Neural crest cell (in vitro differentiated cells): ENCODE measurements at places on chromosomes 7 and 10. TPM values are rescaled to one million over a fixed set of nuclear protein-coding genes. Genes with fewer than 3 reads are reported as not detected.

GRCh38 chr7:31095286-31096197 lies 43.4 kb downstream of the ADCYAP1R1 start:
- no peak for DNase-seq

DNA sequence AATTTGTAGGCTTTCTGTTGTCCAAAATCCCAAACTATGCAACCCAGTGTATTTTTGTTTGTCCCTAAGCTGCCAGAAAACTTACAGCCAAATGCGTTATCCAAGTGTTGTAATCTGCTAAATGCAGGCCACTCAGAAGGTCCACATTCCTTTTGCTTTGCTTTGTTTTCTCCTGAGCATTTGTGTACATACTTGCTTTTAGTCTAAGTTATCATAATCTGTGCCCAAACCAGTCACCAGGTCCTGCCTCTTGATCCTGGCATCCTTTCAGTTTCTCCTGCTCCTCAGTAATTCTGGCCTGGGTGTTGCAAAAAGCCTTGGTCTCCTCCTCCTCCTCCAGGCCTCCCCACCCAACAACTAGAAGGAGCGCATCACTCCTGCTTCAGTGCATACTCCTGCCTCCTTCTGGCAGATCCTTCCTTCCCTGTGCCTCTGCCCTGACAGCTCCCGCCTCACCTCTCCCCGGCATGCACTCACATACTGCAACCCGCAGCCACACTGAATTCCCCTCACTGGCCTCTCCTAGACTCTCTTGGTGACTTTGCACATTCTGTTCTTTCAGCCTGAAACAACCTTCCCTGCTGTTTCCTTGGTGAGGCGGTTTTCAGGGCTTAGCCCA lies 2.3 kb downstream of the DENND2A start:
- no peak for DNase-seq

DNA sequence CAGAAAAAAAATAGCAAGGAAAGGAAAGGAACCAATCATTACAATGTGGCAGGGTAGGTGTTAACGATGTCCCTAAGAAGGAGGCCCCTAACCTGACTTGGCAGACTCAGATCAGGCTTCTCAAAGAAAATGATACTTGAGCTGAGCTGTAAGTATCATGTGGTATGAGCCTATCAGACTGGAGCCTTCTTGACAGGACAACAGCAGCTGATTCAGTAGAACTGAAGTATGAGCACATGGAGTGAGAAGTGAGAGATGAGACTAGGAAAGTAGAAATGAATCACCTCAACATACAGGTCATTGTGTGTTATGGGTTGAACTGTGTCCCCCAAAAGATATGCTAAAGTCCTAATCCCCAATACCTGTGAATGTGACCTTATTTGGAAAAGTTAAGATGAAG lies 66.3 kb downstream of the MTERF1 start:
- no peak for DNase-seq

GRCh38 chr10:3339531-3339950 lies 167.0 kb upstream of the PITRM1 start:
- no peak for DNase-seq

GRCh38 chr10:1486841-1487687 lies 250.3 kb downstream of the ADARB2 start:
- no peak for DNase-seq

- DNase-seq, result no peak
Measured at GRCh38 chr10:77977934-77978333, 51.4 kb upstream of the DLG5 start.

- no peak for DNase-seq
Measured at GRCh38 chr10:110923856-110924493, 4.6 kb downstream of the SHOC2 start.

- DNase-seq, result no peak
Measured at GRCh38 chr7:141915565-141915964, 634 bp upstream of the OR9A4 start.

GRCh38 chr7:151086802-151087244 lies 548 bp downstream of the AGAP3 start:
- DNase-seq, result peak; percentile 31

DNA sequence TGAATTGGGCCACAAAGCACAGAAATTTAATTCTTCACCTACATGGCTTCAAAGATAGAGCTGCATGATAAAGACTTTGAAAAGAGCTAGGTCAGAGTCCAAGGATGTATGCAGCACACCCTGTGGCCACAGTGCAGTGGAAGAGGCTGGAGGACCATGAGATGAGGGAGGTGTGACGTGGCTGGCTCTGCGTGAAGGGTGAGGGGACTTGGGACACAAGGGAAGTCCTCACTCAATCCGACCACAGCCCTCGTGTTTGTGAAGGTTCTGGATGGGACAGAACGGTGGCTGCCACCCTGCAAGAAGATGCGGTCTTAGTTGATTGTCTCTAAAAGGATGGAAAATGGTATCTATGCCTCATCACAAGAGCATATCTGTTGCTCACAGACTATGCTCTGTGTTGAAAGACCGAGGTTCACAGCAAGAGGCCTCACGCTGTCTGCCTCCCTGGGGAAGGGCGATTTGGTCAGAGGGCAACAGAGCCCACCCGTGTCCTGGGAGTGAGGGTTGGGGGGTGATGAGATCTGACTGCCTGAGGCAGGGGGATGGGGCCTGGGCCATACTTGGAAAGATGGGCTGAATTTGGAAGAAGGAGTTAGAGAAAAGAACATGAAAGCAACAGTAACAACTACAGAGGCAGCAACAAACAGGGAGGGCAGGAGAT lies 174.4 kb upstream of the SHH start:
- DNase-seq, result no peak

DNA sequence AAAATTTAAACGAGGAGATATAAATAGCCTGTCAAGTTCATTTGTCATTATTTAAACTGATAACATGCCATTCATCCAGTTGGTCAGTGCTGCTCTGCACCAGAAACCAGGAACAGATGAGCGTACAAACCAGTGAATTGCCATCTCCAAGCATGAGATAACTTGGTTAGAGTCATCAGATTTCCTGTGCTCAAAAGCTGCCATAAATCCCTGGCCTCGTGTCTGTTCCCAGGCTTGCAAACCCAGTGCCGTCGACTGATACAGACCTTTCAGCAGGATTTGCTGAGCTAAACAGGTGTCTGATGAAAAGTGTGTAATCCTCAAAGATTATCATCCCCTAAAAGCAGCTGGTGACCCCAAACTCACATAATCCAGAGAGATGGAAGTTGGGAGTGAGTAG lies 96.0 kb upstream of the SAMD8 start:
- DNase-seq, result no peak

GRCh38 chr10:71218046-71218650 lies 5.8 kb downstream of the UNC5B start:
- no peak for DNase-seq

DNA sequence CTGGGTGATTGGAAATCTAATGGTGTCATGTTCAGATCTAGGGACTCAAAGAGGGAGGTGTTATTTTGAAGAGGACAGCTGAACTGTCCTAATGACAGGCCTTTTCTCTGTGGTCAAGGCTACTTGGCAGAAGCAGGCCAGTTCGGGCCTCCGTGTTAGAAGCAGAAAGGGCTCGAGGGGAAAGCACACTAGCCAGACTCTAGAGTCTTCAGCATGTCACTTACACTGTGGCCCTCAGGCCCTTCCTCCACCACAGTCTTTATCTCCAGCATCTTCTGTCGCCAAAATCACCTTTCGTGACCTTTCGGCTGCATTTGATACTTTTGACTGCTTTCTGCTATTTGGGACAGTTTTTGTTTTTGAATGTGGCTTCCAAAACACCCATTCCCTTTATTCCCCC lies 123.3 kb downstream of the CNNM2 start:
- DNase-seq, result no peak

DNA sequence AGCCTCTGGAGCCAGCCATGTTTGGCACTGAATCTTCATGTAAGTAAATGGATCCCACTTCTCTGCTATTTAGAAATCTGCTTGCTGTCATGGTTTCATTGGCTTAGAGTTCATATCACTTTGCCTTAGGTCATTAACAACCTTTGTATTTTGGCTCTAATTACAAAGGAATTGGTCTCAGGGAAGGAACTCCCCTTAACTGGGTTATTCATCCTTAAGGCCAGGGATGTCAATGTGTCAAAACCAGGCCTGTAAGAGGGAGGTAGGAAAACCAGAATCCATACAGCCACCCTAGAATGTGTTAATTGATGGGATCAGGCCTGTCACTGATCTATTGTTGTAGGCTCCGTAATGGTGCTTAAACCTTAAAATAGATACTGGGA lies 67.3 kb downstream of the ST7 start:
- no peak for DNase-seq

- no peak for DNase-seq
Measured at GRCh38 chr7:134852625-134853024, 73.2 kb downstream of the CALD1 start.

- DNase-seq, result peak; percentile 10
Measured at GRCh38 chr7:37942934-37943610, 22.6 kb downstream of the EPDR1 start.

GRCh38 chr7:31651234-31652062 lies 35.6 kb upstream of the PPP1R17 start:
- DNase-seq, result no peak

- no peak for DNase-seq
Measured at GRCh38 chr10:53573498-53573897, 800.9 kb upstream of the MBL2 start.

DNA sequence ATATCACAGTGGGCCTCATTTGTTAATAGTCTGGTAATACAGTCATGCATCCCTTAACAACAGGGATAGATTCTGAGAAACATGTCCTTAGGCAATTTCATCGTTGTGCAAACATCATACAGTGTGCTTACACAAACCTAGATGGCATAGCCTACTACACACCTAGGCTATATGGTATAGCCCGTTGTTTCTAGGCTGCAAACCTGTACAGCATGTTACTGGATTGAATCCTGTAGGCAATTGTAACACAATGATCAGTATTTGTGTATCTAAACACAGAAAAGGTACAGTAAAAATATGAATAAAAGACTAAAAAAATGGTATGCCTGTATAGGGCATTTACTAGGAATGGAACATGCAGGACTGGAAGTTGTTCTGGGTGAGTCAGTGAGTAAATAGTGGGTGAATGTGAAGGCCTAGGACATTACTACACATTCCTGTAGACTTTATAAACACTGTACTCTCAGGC lies 12.0 kb upstream of the RHOBTB1 start:
- DNase-seq, result no peak

- no peak for DNase-seq
Measured at GRCh38 chr7:9175871-9176270, 742.5 kb downstream of the NXPH1 start.

GRCh38 chr7:114857605-114858004 lies 64.3 kb upstream of the MDFIC start:
- no peak for DNase-seq

DNA sequence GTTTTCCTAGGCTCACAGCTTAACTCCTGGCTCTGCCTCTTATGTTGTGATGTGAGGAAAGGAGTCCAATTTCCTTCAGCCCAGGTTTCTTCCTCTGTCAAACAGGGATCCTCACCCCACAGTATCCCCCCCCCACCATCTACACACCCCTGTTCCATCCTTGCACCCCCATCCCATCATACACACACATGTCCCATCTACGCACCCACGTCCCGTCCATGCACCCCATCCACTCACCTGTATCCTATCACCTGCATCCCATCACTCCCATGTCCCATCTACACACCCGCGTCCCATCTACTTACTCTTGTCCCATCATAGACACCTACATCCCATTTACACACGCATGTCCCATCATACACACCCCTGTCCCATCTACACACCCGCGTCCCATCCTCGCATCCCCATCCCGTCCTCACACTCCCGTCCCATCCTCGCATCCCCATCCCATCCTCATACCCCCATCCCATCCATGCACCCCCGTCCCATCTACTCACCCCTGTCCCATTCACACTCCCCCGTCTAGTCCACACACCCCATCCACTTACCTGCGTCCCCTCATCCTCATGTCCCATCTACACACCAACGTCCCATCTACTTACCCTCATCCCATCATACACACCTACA lies 117.3 kb downstream of the TRRAP start:
- DNase-seq, result no peak

DNA sequence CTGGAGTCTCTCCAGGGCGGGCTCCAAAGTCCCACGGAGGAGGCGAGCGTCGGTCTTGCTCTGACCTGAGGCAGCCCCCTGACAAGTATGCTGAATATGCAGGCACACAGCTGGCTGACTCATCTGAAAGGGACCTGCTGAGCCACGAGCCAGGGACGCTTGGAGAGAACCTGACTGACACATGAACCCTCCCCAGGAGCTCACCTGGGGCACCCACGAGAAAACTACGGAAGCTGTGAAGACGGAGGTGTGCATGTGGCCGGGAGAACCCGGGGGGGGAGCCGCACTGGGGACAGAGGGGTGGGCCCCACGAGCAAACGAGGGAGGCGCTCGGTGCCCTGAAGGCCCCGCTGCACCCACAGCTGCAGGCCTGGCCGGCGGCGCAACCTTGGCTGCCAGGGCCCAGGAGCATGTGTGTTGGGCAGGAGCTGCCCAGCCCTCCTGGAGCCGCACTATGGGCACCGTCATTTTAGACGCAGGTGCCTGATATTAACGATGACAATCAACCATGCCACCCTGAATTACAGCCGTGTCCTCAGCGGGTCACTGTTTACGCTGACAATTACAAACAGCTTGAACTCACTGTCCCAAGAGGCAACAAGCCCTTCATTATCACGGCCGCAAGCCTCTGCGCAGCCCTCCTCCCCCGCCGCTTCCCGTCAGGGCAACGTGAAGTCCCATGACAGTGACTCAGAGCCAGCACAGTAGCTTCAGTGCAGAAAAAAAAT lies 64.7 kb downstream of the DIP2C start:
- DNase-seq, result peak; percentile 45

- no peak for DNase-seq
Measured at GRCh38 chr10:32970910-32971309, 12.9 kb upstream of the ITGB1 start.

GRCh38 chr7:19772841-19773760 lies at the start of gene TMEM196:
TMEM196 (minus strand) TSS chr7:19773617; CDS start chr7:19772696, 921 bp downstream.
- DNase-seq, result peak; percentile 37

DNA sequence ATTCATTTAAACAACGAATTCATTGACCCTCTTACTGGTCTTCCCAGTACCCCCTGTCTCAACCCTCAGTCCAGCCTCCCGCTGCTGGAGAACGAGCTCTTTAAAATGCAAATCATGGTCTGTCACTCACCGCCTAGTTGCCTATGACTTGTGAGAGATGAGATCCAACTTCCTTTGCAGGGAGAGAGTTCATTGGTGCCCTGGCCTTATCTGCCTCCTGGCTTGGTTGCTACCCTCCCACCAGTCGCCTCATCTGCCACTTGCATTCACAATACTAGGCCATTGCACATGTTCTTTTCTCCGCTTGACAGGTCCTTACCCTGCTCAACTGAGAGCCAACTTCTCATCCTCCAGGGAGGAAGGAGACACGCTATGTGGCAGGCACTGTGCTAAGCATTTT lies 54.0 kb upstream of the MXI1 start:
- no peak for DNase-seq

- DNase-seq, result no peak
Measured at GRCh38 chr7:106356-106755, 86.0 kb upstream of the FAM20C start.

MLXIPL gene
- 0.80 and 1.1 TPM in 2 replicates for total RNA-seq

SFMBT2 gene
- total RNA-seq, result 7.0 and 8.8 TPM in 2 replicates

NEBL gene
- 8.4 TPM in 2 replicates for total RNA-seq

RET gene
- total RNA-seq, result 1.6 and 2.5 TPM in 2 replicates

HOXA5 gene
- total RNA-seq, result 3.2 and 4.3 TPM in 2 replicates

HGF gene
- total RNA-seq, result 0.05 and 0.14 TPM in 2 replicates

ARF5 gene
- total RNA-seq, result 151 and 160 TPM in 2 replicates

DEPP1 gene
- 0.50 and 1.1 TPM in 2 replicates for total RNA-seq

ASIC3 gene
- total RNA-seq, result 4.7 and 6.0 TPM in 2 replicates
